Suppressor macrophage (primary cell): ENCODE measurements at places on chromosomes 6 and 20.

- peak; percentile 66 for DNase-seq
Measured at GRCh38 chr20:3068986-3069900, 2.2 kb upstream of the OXT start.

DNA sequence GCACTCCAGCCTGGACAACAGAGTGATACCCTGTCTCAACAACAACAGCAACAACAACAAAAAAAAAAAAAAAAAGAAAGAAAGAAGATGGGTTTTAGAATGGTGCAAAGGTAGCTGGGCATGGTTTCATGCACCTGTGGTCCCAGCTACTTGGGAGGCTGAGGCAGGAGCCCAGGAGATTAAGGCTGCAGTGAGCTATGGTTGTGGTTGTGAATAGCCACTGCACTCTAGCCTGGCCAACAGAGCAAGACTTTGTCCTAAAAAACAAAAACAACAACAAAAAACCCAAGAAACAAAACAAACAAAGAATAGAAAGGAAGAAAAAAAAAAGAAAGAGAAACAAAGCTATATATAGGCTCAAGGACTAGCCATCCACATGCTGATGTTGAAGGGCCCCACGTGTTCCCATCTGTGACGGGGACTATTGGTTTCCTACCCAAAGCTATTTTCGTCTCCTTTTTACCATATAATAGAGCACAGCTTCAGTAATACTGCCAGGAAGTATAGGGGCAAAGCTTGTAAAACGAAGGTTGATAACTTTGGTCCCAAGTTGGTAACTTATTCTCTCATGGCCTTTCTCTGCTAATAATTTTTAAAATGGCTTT is 7.9 kb upstream of the EEF1E1 start:
- no peak for DNase-seq

- peak; percentile 49 for DNase-seq
Measured at GRCh38 chr6:75563032-75563431, 38.6 kb upstream of the SENP6 start.

GRCh38 chr20:45588800-45589199 is 9.7 kb upstream of the WFDC8 start:
- no peak for DNase-seq

- DNase-seq = no peak
Measured at GRCh38 chr6:119523556-119523955, 174.0 kb upstream of the MAN1A1 start.

- DNase-seq = no peak
Measured at GRCh38 chr20:38127920-38128528, 37.0 kb downstream of the TGM2 start.

DNA sequence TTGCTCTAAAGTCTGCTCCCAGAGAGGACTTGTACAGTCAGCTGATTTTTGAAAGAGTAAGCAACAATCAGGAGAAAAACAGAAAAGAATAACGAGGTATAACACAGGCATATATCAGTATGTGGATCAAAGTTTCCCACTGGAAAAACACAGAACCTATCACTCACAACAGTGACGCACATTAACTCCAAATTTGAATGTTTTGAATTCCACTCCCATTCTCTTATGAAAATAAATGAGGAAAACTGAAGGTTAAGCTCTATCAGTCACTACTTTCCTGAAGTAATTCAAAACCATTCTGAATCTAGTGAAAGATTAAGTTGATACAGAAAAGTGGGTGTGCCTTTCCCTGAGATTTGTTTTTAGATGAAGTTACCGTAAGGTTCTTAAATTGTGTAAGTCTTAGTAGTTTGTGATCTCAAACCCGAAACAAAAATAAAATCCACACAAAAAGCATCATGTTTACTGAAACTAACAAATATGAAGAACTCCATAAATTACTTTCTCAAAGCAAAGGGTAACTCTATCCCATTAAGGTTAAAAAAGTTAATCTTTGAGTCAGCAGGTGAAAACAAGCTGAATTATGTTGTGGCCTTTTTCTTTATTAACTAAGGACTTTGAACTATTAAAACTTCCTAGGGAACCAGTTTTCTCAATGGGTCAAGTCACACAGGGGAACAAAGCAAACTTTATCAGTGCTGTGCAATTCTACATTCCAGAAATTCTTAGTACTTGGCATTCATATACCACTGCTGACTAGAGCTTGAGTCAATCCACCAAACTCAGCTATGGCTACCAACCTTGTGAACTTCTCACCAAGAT is 115.7 kb downstream of the OGFRL1 start:
- DNase-seq = no peak

GRCh38 chr6:12189150-12189549 is 101.0 kb upstream of the EDN1 start:
- DNase-seq = no peak

- peak; percentile 67 for DNase-seq
Measured at GRCh38 chr20:50191544-50192363, 1.1 kb downstream of the CEBPB start.

DNA sequence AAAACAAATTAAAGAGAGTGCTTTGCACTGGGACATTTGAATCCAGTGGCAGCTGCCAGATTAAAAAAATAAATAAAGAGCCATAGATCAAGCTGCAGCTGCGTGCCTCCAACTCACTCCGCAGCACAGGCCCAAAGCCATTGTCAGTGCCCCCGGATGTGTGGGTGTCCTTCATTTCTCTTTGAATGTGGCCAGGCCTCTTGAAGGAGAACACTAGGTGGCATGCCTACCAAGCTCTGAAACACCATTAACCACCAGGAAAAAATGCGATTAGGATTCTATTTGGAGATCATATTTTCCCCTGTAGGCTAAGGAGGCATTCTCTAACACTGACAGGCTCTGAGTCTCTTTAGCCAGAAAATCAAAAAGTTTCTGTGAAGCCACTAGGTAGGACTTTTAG is 549.8 kb downstream of the PRKN start:
- no peak for DNase-seq

DNA sequence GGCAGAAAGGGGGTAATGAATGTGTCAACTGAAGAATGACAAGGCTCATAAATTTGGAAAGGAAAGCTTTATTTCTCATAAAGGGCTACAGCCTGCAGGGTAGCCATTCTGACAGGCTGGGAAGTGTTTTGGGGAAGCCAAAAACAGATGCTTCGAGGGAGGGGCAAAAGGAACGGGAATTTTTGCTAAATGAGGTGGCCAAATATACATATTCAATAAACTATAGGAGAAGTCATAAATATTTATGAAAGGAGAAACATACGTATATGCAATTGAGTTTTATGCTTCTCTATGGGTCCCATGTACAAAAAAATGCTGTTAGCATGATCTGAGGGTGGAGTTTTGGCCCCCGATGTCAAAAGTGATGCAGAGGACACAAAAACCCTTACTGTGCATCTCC is 180.7 kb downstream of the FNDC1 start:
- no peak for DNase-seq

GRCh38 chr6:112320561-112321318 is 26.4 kb upstream of the RFPL4B start:
- DNase-seq = no peak

DNA sequence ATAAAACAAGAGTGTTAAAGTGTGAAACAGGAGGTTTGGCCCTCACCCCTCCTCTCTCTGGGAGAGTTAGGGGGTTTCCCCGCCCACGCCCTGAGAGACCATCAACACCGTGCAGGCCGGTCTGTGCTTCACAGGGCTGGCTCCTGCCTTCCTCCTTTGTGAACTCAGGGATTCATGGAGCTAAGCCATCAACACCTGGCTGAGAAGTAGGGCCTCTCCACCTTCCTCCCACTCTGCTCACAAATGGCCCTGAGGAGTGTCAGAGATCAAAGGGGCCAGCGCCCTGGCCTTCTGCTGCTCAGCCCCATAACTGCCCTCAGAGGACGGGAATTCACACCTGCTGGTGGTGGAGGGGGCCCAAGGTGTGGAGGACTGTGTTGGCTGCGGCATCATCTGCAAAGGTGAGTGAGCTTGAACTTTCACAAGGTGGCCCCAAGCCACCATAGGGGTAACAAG is 88.6 kb downstream of the PSMB1 start:
- no peak for DNase-seq

DNA sequence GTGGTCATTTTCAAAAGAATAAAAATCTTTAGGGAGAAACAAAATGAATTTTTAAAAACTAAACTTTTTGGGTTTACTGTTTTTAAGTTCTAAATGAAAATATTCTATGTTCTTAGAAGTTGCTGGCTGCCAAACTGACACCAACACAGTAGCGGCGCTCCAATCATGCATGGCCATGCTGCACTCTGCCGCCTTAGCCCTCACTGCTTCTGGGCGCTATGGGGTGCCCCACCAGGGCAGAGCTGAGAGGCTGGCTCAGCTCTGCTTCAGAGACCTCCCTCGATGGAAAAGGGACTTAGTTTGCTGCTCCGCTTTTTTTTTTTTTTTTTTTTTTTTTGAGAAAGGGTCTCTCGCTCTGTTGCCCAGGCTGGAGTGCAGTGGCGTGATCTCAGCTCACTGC is 20.9 kb downstream of the EZR start:
- DNase-seq = no peak

- no peak for DNase-seq
Measured at GRCh38 chr20:62048821-62049291, 16.8 kb downstream of the TAF4 start.

- DNase-seq = no peak
Measured at GRCh38 chr20:3084986-3085360, 449 bp upstream of the AVP start.

DNA sequence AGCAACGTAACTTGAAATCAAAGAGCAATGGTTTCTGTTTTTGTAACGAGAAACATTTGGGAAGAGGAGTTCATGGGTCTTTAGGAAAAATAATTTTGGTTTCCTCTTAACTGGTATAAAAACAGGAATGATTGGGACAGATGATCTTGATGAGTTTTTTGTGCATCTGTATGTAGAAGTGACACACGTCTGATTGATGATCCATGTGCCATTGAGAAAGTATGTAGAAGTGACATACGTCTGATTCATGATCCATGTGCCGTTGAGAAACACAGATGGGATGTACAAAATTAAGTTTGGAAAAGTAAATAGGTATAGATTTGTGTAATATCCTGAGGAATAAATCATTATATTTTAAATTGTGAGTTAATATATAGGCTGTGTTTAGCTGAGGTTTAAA is 2.1 kb downstream of the KIAA1586 start:
- DNase-seq = no peak

DNA sequence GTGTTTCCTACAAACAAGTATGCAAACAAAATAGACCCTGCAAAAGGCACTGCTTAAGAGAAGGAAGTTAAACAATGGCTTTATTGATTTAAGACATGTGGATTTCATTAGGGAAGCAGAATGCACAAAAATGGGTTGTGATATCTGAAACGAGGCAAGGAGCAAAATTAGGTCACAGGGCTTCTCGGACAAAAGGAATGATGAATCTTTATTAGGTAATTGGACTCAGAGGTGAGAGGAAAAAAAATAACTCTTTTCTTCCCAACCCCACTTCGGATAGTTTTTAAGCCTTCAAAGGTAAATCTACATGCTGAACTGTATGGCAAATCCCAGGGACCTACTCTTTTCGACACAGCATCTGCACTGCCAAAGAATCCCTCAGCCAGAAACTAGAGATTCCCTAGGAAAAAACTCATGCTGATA is 183.0 kb upstream of the TAB2 start:
- no peak for DNase-seq

- DNase-seq = peak; percentile 22
Measured at GRCh38 chr6:44185953-44186634, 27.5 kb downstream of the CAPN11 start.

DNA sequence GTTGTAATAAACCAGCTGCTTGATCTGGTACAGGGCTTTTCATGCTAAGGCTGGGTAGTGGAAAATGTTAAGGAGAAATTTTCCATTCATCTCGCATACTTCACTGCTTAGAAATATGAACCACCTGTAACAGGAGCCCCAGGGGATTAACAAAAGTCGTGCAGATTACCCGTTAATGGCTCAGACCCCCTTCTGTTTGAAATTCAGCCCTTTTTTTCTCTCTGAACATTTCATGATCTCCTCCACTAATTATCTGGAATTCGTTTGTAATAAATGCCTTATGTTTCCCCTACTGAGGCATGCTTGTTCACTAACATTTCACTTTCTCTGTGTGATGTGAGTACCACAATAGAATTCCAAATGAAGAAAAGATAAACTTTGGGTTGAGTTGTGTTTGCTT is 336.4 kb upstream of the HSF2 start:
- DNase-seq = no peak

DNA sequence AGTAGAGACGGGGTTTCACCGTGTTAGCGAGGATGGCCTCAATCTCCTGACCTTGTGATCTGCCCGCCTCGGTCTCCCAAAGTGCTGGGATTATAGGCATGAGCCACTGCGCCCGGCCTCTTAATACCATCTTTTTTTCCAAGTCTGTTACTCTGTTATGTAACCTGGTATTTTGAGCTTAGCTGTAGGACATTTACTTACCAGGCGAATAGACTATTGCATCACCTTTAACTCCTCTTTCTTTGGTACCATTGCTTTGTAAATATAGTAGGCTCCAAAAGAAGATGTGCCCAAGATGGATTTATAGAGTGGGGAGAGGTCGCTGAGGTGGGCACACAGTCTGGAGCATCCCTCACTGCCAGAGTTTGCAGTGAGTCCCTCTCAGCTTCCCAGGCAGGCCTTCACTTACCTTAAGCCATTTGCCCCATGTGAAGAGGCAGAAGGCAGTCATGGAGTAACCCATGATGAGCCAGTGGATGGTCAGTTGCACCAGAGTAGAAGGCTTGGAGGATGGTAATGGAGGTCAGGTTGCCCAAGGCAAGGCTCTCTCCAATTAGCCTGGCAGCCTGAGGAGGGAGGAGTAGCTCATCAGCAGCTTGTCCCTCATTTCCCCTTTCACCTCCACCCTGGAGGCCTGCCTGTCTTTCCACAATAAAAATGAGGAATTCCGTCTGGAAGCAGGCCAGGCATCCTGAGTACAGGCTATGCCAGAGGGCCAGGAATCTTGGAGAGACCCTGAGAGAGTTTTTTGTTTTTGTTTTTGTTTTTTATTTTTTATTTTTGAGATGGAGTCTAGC is 9.7 kb downstream of the TIAM2 start:
- DNase-seq = no peak

- DNase-seq = no peak
Measured at GRCh38 chr6:95117236-95117635, 460.1 kb upstream of the MANEA start.

GRCh38 chr6:44005507-44005903 is 121.7 kb downstream of the MRPL14 start:
- no peak for DNase-seq

GRCh38 chr6:95091823-95092436 is 485.4 kb upstream of the MANEA start:
- DNase-seq = peak; percentile 4

- DNase-seq = no peak
Measured at GRCh38 chr6:29947077-29947980, 5.0 kb downstream of the HLA-A start.

- no peak for DNase-seq
Measured at GRCh38 chr20:61588411-61589385, 336.6 kb downstream of the CDH4 start.

DNA sequence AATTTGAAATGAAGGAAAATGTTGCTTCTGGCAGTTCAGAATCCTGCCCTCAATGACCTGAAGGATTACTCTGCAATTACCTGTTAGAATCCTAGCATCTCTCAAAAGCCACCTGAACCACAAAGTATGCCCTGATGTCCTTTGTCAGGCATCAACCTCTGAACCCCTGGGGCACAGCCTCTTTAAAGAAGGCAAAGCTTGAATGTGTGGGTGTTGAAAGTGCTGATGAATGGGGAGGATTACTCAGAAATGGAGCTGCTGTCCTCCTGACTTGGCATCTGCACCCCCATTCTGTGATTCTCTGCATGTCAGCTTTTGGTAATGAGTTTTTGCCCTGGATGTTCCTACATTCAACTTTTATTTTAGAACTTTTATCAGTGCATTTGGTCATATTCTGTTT is 179.2 kb downstream of the PKHD1 start:
- DNase-seq = no peak
